ENCODE measurements at places on chromosomes 7 and 10.

GRCh38 chr10:99143011-99143410 is 92.6 kb downstream of the HPSE2 start:
- no peak for DNase-seq

- peak; percentile 99 for DNase-seq
These were observed 521 bp upstream of the PTPN12 start for GRCh38 chr7:77536413-77537135.

GRCh38 chr10:112333452-112333851 is 40.5 kb upstream of the ACSL5 start:
- DNase-seq, result no peak

- peak; percentile 5 for DNase-seq
These were observed 45.5 kb downstream of the DPYSL4 start for GRCh38 chr10:132232023-132232951.

- no peak for DNase-seq
These were observed 31.1 kb downstream of the SEMA3E start for GRCh38 chr7:83617858-83618257.

DNA sequence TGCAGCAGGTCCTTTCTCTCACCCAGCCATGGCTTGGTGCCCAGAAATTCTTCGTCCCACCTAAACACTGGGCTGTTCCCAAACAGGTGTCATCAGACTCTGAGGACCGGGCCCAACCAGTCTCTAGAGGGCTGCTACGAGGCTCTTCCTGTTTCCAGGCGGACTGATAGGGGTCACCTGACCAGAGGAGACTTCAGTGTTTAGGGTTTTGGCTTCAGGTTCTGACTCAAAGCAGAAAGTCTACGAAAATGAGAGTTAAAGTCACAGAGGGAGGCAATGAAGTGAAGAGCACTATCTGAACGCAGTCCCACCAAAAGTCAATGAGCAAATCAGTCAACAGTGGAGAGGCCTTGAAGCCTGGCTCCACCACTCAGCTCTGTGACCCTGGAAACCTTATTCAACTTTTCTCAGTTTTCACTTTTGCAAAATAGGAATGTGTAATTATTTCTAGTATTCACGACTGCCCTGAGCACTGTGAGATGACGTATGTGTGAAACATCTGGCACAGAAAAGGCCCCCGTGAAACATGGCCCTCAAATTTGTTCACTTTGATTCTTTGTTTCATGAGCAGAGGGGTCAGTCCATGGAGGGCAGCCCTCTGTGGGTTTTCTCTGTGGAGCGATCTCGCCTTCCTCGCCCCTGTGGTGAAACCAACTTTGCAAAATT is 189.9 kb upstream of the PDE1C start:
- no peak for DNase-seq

GRCh38 chr7:101795461-101795860 is 22.0 kb upstream of the CUX1 start:
- DNase-seq, result no peak

GRCh38 chr10:110426294-110427181 is 71.2 kb upstream of the DUSP5 start:
- no peak for DNase-seq

DNA sequence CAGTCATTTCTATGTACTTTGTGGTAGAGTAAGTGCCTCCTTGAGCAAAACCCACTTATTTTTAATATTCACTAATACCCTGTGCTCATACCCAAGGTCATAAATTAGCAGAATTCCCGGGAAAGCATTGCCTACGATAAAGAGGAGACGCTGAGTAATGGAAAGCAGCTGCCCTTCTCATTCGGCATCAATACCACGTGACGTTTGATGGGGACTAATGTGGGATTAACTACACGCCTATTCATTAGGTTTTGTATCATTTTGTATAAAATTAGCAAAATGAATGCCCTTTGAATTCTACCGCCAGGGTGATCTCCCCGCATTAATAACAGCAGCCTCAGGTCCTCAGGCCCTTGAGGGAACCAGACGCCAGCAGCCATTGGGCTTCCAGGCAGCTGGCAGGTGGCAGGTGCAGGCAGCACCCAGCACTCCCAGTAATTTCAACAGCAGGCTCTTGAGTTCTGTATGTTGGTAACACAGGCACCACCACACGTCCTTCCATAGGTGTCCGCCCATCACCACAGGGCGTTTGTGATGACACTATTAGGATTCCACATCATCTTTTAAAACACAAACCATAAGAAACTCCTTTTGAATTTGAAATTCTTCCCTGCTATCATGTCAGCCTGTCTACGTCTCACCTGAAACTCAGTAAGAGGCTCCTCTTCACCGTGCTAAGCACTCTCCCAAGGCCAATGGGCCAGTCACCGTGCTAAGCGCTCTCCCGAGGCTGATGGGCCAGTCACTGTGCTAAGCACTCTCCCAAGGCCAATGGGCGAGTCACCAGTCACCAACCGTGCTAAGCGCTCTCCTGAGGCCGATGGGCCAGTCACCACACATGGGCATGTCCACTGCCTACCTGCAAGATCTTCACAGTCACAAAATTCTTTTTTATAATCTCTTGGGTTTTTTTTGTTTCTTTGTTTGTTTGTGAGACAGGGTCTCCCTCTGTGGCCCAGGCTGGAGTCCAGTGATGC is 509.4 kb downstream of the PTPRN2 start:
- DNase-seq, result no peak

All from stimulated activated CD4-positive, alpha-beta T cell treated with anti-CD3 and anti-CD28 coated beads, Interleukin-15, amount 100 ng/mL, for 1 hour (primary cell).